ENCODE measurements at places on chromosomes 2 and 18. TPM values are rescaled to one million over a fixed set of nuclear protein-coding genes. Genes with fewer than 3 reads are reported as not detected.

DNA sequence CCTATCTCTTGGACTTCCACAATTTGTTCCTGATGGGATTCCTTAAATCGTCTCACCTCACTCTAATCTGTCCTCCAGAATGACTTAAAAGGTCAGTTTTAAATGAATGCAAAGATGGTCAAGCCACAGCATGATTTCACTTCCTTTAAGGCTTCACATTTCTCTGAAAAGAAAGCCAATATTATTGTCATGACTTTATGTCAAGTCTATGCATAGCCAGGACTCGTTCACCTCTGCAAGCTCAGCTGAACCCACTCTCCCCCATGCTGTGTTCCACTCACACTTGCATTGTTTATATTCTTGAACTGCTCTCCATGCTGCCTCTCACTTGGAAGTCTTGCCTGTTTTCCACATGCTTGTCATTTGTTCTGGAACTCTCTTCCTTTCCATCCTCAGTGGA is 298.4 kb upstream of the MMADHC start:
- no peak for DNase-seq

GRCh38 chr2:110729106-110729505 is 3.3 kb upstream of the ACOXL start:
- DNase-seq = no peak

DNA sequence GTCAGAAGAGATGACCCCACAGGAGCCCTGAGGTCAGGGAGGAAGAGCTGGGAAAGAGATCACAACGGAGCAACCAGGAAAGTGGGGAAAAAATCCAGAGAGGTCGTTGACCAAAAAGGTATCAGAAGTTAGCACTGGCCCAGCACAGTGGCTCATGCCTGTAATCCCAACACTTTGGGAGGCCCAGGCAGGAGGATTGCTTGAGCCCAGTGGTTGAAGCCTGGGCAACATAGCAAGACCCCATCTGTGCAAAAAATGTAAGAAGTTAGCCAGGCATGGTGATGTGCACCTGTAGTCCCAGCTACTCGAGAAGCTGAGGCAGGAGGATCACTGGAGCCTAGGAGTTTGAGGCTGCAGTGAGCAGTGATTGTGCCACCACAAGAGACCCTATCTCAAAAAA is 121.5 kb downstream of the GBX2 start:
- no peak for DNase-seq

GRCh38 chr2:31057691-31058090 is 80.5 kb downstream of the GALNT14 start:
- no peak for DNase-seq

DNA sequence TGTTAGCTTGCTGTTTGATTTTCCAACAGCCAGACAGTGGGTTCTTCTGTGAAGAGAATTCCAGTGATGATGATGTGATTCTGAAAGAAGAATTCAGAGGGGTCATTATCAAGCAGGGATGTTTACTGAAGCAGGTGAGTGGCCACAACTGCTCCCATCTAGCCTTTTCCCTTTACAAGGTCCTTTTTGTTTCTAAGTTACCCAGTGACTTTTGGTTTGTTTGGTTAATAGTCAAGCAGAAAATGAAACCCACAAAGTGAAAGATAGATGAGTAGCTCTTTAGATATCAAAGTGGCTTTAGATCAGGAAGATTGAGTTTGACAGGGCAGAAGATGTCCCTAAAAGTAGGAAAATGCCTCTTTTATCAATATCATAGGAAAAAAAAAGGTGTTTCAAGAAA is 23.3 kb downstream of the PLEK start:
- DNase-seq = no peak

CCDC74A gene
- polyA plus RNA-seq = 5.4 TPM

- no peak for DNase-seq
Measured at GRCh38 chr2:234953116-234954031, 1.6 kb downstream of the SH3BP4 start.

KLHL14 gene
- polyA plus RNA-seq = not detected

- DNase-seq = peak; percentile 45
Measured at GRCh38 chr18:37564711-37565100, 892 bp downstream of the CELF4 start.

GRCh38 chr18:79935499-79935898 is 16.0 kb downstream of the SLC66A2 start:
- no peak for DNase-seq

GRCh38 chr2:36561237-36561944 is 36.6 kb downstream of the FEZ2 start:
- peak; percentile 86 for DNase-seq

- no peak for DNase-seq
Measured at GRCh38 chr2:6924924-6925409, 7.8 kb downstream of the RNF144A start.

GRCh38 chr2:217836901-217837491 is 165.8 kb downstream of the TNS1 start:
- DNase-seq = peak; percentile 62

DNA sequence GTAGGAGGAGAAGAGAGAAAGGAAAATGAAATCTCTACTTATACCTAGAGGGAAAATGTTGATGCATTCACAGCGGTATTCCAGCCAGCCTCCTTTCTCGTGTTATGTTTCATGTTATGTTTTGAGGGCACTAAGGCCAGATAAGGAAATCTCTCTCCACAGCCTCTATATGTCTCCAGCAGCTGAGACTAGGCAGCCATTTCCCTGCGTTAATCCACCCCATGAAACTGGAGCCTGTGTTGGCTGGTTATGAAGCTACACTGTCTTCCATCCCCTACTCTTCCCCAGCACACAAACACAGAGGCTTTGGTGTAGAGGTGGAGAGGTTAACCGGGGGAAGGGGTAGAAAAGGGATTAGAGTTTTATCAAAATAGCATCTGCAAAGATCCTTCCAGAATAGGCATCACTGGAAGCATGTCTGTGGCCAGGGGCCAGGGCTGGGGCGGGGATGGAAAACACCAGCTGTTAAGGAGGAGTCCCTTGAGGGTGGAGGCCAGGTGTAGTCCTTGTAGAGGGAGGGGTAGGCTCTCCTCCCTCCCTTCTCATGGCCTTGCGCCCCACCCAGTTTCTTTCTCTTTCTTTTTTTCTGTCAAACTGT is 100.9 kb upstream of the TNP1 start:
- DNase-seq = no peak

POTEI gene
- not detected for polyA plus RNA-seq

SERPINB5 gene
- polyA plus RNA-seq = 0.02 TPM

FBXO48 gene
- polyA plus RNA-seq = 0.65 TPM
